ENCODE measurements at places on chromosomes 1 and 21.

DNA sequence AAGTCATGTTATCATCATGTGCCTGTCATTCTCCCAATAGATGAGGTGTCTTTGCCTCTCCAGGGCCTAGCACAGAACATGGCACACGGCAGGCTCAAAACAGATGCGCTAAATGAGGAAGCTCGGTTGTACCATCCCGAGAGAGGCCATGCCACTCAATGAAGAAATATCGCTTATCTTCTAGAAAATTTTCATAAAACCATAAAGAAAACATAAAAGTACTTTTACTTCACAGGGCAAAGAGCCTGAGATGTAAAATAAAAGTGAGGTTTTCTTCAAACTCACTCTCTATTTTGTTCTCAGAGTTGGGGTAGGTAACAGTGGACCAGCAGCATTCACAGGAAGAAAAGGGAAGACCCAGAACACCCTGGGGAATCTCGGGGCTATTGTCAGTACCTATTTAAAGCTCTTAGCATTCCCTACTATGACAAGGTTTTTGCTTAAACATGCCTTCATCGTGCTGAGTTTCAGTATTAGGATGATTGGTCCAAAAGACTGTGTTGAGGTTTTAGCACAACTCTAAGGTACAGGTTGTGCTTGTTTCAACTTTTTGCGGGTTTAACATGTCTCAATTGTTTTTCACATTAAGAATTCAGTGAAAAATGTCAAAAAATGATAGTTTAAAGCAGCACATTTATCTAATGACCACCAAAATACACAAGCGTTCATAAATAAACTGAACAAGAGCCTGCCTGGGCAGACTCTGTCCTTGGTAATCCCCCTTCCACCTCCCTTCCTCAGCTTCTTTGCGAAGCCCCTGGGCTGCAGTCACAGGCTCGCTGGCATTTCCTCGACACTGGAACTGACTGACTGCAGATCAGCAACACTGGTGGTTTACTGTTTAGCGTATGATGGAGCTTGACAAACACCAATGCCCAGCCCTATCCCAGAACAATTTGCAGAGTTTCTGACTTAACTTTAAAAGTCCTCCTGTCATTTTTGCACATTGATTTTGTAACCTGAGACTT, 55.6 kb downstream of the COQ8A start:
- no peak for DNase-seq

DNA sequence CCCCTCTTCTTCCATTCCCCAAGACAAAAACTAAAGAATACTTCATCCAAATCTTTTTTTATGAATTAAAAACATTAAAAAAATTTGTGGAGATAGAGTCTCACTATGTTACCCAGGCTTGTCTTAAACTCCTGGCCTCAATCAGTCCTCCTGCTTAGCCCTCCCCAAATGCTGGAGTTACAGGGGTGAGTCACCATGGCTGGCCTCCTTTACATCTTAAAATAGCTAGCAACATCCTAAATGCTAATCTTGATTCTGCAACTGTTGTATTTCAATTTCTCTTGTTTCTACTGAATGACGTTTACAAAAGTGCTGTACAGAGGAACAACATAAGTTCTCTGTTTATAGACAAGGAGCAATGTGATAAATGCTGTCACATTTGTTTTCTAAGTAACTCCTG, 483.5 kb downstream of the ADGRL2 start:
- DNase-seq: no peak

DNA sequence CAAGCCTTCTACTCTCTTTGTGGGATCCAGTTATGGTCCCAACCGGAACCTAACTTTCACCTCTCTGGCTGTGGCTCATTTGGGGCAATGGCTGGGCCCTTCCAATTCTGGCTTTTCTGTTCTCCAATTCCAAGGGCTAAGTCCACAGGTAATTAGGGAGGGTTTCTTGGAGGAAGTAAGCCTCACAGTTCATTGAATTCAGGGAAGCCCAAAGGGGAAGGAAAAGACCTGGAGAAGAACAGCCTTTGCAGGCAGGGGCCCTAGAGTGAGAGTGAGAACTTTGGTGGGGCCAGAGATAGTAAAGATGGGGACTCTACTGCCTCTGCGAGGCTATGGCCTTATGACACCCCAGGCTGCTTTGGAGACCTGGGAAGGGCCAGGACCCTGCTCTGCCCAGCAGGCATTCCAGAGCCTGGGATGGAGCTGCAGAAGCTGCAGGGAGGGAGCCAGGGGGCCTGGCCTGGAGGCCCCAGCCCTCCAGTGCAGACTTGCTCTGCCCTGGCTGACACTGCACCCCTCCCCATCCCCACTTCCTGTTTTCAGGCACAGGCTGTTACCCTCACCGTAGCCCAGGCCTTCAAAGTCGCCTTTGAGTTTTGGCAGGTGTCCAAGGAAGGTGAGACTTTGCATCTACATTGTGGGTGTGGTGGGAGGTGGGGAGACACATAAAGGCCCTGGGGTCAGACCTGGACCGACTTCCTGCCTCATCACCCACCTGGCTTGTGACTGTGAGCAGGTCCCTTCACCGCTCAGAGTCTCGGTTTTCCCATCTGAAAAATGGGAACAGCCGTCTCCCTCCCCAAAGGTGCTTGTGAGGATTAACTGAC, 18.9 kb downstream of the LDLRAP1 start:
- no peak for DNase-seq

- no peak for DNase-seq
Observed at GRCh38 chr1:231049121-231049979, 9.3 kb upstream of the FAM89A start.

GRCh38 chr1:22691031-22691753, 19.4 kb upstream of the EPHB2 start:
- DNase-seq: no peak

DNA sequence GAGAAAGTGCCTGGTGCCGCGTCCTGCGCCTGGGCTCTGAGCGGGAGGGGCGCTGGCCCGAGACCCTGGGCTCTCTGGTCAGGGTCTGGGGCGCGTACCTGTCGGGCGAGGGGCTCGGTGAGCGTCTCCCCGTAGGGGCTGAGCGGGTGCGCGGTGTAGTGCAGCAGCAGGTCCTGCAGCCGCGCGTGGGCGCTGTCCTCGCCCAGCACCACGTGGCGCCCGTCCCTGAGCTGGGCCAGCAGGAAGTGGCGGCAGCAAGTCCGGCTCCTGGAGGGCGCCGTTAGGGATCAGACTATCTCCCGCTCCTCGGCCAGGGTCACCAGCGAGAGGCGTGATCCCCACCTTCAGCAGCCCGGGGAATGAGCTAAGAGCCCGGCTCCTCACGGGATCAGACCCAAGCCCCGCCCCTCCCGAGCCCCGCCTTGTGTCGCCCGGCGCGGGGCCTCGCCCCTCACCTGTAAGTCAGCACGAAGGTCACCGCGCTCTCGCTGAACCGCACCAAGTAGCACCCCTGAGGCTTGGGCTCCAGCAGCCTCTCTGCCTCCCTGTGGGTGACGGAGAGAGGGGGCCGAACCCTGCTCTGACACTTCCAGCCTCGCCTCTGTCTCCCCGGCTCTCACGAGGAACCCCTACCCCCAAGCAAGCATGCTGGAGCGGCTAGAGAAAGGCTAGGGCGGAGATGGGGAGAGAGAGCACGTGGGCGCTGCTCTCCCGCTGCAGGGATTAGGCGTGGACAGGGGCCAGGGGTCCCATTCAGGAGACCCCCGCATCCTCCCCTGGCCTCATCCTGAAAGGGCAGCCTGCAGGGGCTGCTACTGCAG, 2.7 kb downstream of the SH2D2A start:
- DNase-seq: peak; percentile 63

GRCh38 chr21:46214478-46215340, 13.9 kb downstream of the LSS start:
- DNase-seq: no peak

DNA sequence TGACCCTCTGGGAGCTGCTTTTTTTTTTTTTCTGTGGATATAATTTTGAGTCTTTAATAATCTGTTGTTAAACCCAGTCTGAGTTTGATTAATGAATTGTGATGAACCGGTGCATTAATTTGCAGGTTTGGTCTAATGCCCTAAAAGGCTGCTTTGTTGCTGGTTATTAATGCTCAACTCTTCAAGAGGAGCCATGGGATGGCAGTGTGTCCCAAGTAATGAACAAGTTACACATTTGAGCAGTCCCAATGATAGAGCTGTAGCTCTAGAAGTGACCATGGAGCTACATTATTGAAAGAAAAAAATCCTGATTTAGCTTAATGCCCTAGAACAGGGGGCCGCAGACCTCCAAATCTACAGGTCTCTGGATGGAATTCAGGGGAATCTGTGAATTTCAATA, 53.1 kb downstream of the RWDD3 start:
- no peak for DNase-seq

DNA sequence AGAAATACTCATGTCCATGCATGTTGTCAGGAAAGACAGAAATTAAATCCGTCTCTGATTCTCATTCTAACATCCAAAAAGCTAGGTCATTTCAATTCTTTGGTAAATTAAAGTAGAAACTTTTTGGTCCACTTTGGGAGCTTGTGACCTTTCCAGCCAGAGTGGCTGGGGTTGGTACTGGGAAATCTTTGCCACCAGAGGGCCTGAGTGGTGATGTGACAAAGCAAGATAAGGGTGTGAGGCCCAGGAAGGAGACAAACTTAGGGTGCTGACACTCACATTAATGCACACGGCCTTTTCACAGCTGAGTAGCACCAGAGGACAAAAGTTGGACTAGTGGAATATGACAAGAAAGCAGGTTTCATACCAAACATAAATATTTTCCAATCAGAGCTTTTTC, 144.3 kb downstream of the DNM3 start:
- no peak for DNase-seq

Measured in substantia nigra (tissue), 51 donors.